ENCODE measurements at places on chromosomes 12 and 14.

- DNase-seq: no peak
These were observed 46.5 kb upstream of the CCND2 start for GRCh38 chr12:4227046-4227445.

- DNase-seq: no peak
These were observed 20.0 kb downstream of the ZCCHC8 start for GRCh38 chr12:122480753-122481152.

DNA sequence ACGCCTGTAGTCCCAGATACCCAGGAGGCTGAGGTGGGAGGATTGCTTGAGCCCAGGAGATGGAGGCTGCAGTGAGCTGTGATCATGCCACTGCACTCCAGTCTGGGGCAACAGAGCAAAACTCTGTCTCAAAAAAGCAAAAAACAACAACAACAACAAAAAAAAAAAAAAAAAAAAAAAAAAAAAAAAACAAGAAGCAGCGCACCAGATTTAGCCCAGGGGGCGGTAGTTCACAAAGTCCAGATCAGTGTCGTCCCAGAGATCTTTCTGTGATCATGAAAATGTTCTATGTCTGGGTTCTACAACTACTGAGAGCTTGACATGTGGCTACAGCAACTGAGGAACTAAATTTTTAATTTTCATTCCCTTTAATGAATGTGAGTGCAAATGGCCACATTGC, 27.4 kb downstream of the OAS2 start:
- no peak for DNase-seq

- DNase-seq: no peak
These were observed 1.3 kb downstream of the DTX1 start for GRCh38 chr12:113057565-113058485.

GRCh38 chr12:1493781-1494565, 100.4 kb downstream of the FBXL14 start:
- no peak for DNase-seq

- DNase-seq: peak; percentile 8
These were observed 925 bp downstream of the DICER1 start for GRCh38 chr14:95156161-95157047.

GRCh38 chr12:125978286-125978685, 913.1 kb downstream of the AACS start:
- no peak for DNase-seq

DNA sequence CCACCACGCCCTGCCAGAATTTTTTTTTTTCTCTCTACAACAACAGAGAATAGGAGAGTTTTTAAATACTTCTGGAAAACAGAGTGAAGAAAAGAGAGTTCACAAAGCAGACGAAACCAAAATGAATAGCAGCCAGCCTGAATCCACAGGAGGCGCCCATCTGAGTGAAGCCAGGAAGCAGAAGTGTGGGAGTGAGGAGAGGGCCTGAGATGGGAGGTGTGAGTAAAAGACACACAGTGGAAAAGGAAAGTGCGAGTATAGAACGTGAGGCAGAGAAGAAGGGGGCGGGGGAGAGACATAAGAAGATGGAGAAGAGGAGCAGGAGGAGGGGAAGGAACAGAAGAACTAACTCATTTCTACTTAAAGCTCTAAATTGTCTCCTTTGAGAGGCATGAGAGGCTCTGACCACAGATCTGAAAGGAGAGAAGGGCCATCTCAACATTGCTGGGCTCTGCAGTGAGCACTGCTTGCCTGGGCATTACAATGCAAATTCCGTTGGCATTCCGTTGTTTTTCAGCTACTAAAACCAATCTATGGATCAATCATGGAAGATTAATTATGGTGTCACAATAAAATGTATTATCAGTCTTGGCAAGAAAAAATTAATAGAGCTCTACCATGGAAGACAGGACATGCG, 140.1 kb upstream of the CPSF6 start:
- DNase-seq: no peak

GRCh38 chr12:56293795-56294194, 6.3 kb downstream of the CS start:
- no peak for DNase-seq

- DNase-seq: no peak
These were observed 199.3 kb downstream of the SLC41A2 start for GRCh38 chr12:104758771-104759170.

DNA sequence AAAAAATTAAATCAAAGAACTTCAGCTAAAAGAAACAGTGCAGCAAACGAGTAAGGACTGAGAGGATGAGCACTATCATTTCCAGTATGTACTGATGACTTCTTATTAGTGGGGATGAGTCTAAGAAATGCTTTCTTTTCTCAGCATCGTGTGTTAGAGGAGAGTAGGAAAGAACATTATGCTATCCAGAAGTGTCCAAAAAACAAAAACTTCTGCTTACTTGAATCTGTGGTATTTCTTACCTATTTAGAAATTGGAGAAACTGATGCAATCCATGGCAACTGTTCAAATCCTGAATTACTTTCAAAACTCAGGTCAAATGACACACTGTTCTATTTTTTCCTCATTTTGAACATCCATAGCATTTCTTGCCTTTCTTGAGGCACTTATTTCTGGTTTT, 23.7 kb downstream of the ABCD2 start:
- no peak for DNase-seq

DNA sequence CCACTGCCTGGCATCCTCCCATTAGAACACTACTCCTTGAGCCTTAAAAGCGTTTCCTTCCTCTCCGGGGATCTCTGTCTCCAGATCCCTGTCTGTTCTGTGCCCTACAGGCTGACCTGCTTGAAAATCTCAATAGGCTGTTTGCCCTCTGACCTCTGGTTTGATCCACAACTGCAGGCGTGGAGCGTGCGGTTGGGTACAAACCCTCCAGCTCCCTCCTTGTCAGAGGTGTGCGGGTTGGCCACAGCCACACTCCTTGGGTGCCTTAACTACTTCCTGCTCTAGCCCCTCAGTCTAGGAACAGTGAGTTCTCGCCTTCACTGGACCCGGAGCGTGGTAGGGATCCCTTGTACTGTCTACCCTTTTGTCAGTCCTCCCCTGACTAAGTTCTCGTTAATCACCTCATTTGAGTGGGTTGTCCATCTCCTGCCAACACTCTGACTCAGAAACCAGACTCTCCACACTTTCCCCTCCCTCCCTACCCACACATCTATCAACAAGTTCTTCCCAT, 33.1 kb downstream of the CMKLR1 start:
- no peak for DNase-seq

GRCh38 chr14:21087294-21088091, 11.0 kb downstream of the ZNF219 start:
- no peak for DNase-seq

DNA sequence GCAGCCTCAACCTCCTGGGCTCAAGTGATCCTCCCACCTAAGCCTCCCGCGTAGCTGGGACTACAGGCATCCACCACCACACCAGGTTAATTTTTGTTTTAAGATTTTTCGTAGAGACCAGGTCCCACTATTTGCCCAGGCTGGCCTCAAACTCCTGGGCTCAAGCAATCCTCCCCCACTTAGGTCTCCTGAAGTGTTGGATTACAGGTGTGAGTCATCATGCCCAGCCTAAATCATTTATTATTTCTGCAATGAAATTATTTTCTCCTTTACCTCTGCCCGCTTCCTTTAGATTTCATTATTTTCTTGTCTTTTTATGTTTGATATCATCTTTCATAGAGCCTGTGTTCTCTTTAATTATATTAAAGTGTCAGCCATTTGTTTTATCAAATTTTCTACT, 165.2 kb upstream of the OTX2 start:
- no peak for DNase-seq
